Suprapubic skin (tissue), 4 donors: ENCODE measurements at places on chromosomes 12 and 14. TPM values are rescaled to one million over a fixed set of nuclear protein-coding genes. Genes with fewer than 3 reads are reported as not detected.

GRCh38 chr12:121514184-121514742 is 66.6 kb downstream of the KDM2B start:
- no peak for DNase-seq

The INHBC gene
- total RNA-seq, result not detected

GRCh38 chr14:81767266-81767995 is 233.8 kb upstream of the SEL1L start:
- DNase-seq, result no peak

- DNase-seq, result no peak
Observed at GRCh38 chr12:47158792-47159191, 79.0 kb upstream of the AMIGO2 start.
